H1 (cell line): ENCODE measurements at places on chromosomes 16 and 17. TPM values are rescaled to one million over a fixed set of nuclear protein-coding genes. Genes with fewer than 3 reads are reported as not detected.

The GUCY2D gene
- 0.48 and 0.59 TPM in 2 replicates for total RNA-seq

DNA sequence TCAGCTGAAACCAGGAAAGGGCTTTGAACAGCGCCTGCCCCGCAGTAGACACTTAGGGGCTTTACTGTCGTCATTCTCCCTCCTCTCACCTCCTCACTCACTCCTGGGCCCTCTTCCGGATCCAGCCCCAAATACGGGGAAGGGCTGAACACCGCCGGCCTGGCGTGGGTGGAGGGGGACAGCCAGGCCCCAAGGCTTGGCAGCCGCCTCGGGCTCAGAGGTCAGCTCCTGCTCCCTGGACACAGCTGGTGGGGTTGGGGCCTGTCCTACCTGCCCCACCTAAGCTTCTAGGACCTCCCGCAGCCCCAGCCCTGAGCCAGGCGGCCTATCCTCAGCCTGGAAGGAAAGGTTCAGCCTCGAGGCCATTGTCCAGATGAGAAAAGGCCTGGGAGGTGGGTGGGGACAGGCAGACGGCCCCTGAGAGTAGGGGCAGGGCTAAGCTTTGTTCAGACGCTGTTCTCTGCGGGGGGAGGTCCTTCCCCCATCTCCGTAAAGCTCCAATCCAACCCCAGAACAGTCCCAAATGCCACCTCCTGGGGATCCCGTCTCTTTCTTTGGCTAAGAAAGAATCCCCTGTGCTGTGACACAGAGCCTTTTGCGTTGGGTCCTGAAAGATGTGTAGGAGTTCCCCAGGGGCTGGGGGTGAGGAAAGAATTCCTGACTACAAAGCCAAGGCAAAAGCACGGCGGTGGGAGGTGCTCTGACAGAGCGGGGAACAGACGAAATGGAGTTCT lies 881 bp upstream of the LLGL1 start:
- H3K27me3 ChIP-seq: no peaks in the 10 kb centered on the region
- peak; percentile 88 for DNase-seq
- H3K4me3 ChIP-seq: peak overlapping the region; percentile 82
- H3K36me3 ChIP-seq: no peaks in the 10 kb centered on the region
- peaks cover 18% of the 10 kb centered on the region for H3K4me1 ChIP-seq

The KCNH4 gene
- total RNA-seq: 0.47 and 0.59 TPM in 2 replicates

DNA sequence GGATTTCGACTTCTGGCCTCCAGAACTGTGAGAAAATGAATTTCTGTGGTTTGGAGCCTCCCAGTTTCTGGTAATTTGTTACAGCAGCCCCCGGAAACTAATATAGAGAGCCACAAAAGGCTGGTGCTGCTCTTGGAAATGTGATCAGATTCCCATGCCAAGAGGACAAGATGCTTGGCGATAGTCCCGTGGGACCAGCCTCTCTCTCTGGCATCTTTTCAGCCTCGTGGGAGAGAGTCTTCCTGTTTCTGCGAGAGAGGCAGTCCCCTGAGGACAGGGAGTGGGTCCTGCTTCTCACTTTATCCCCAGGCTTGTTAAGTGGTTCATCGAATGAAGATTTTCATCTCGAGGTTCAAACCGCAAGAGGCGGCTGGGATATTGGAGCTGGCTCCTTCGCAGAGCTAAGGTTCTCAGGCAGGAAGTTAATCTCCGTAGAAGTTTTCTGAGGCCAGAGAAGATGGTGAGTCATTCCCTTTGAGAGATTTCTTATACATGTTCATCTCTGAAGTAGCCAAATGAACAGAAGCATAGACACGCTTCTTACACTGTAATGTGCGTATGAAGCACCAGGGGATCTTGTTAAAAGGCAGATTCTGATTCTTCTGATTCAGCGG lies 211.6 kb upstream of the SDK2 start:
- H3K4me3 ChIP-seq: no peak overlapping the region
- no peaks in the 10 kb centered on the region for H3K4me1 ChIP-seq
- no peak overlapping the region for H3K27ac ChIP-seq
- DNase-seq: no peak
- H3K36me3 ChIP-seq: no peaks in the 10 kb centered on the region

- H3K36me3 ChIP-seq: no peaks in the 10 kb centered on the region
- no peaks in the 10 kb centered on the region for H3K4me1 ChIP-seq
- H3K27me3 ChIP-seq: no peaks in the 10 kb centered on the region
- no peak for DNase-seq
Measured at GRCh38 chr17:31695456-31696090, 163.5 kb downstream of the COPRS start.

DNA sequence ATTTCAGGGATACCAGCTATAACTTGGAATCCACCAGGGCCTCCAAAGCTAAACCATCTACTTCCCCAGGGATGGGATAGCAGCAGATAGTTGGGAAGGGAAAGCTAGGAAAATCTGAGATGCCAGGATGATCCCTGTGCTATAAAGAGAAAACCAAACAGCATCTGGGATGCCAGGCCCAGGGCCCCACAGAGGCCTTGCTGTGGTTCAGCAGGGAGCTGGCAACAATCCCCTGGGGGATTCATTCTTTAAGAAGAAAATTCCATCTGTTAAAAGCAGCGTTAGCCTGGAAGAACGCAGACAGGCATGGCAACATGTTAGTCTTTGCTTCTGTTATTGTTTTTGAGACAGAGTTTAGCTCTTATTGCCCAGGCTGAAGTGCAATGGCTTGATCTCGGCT lies 16.6 kb downstream of the MYO18A start:
- no peaks in the 10 kb centered on the region; the same call in 1 of the 2 replicates for H3K4me1 ChIP-seq
- no peak overlapping the region for H3K27ac ChIP-seq
- DNase-seq: no peak
- H3K27me3 ChIP-seq: no peaks in the 10 kb centered on the region
- H3K4me3 ChIP-seq: no peak overlapping the region

The AGRP gene
- total RNA-seq: not detected in 2 replicates

GRCh38 chr16:58863761-58864160 lies 129.6 kb upstream of the GOT2 start:
- no peak overlapping the region for H3K27ac ChIP-seq
- H3K4me1 ChIP-seq: peaks cover 6% of the 10 kb centered on the region
- no peak overlapping the region for H3K4me3 ChIP-seq

- no peaks in the 10 kb centered on the region for H3K27me3 ChIP-seq
- H3K4me1 ChIP-seq: peaks cover 4% of the 10 kb centered on the region; the same call in 1 of the 2 replicates
- no peak overlapping the region for H3K4me3 ChIP-seq
- H3K36me3 ChIP-seq: no peaks in the 10 kb centered on the region
- H3K27ac ChIP-seq: no peak overlapping the region
Measured at GRCh38 chr17:75307957-75308731, 18.9 kb upstream of the SLC25A19 start.

GRCh38 chr17:76189741-76190140 lies 48.7 kb upstream of the FOXJ1 start:
- H3K4me3 ChIP-seq: no peak overlapping the region
- H3K36me3 ChIP-seq: no peaks in the 10 kb centered on the region
- no peak for DNase-seq
- H3K4me1 ChIP-seq: no peaks in the 10 kb centered on the region
- no peak overlapping the region for H3K27ac ChIP-seq

The ARL17A gene
- total RNA-seq: 28.5 and 29.0 TPM in 2 replicates

GRCh38 chr17:63694229-63694949 lies 5.5 kb downstream of the LIMD2 start:
- no peak overlapping the region for H3K4me3 ChIP-seq
- peaks cover 19% of the 10 kb centered on the region; the same call in 1 of the 2 replicates for H3K4me1 ChIP-seq
- peaks cover 4% of the 10 kb centered on the region; the same call in 1 of the 2 replicates for H3K36me3 ChIP-seq
- no peak for DNase-seq
- no peak overlapping the region; the same call in 1 of the 2 replicates for H3K27ac ChIP-seq

DNA sequence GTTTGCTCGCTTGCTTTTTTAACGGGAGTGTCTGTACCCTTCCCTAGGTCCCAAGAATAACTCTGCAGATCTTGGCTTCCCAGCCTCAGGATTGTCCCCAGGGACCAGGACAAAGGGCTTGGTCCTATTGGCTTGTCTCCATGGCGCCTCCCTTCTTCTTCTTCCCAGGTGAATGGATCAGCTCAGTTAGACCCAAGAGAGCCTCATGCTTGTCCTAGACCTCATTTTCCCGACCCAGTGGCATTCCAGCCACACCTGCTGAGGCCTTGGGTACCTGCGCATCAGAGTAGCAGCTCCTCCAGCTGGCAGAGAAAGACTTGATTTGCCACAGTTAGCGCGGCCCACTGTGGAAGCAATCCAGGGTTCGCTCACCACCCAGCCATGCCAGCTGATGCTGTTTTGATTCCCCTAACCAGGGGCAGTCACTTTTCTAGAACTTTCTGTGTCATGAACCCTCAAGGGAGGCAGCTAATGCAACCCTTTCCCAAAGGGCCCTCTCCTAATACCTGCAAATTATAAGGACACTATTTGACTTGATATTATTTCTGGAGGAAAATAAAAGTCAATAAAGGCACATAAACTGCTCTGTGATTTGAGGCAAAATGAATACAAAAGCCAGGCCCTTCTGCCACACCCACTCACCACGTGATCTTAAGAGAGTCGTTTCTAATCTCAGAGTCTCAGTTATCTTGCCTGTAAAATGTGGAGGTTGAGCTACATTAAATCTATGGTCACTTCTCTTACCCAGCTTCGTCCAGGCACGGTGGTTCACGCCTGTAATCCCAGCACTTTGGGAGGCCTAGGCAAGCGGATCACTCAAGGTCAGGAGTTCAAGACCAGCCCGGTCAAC lies 13.9 kb downstream of the GPR142 start:
- H3K4me1 ChIP-seq: peaks cover 9% of the 10 kb centered on the region
- no peak overlapping the region for H3K4me3 ChIP-seq
- no peak for DNase-seq
- no peaks in the 10 kb centered on the region for H3K36me3 ChIP-seq
- H3K27ac ChIP-seq: no peak overlapping the region

- no peaks in the 10 kb centered on the region for H3K36me3 ChIP-seq
- H3K4me3 ChIP-seq: no peak overlapping the region
Measured at GRCh38 chr16:12584488-12585233, 219.0 kb downstream of the CPPED1 start.

The PLXDC1 gene
- total RNA-seq: 3.4 and 4.1 TPM in 2 replicates
